NCI-H2107 (cell line): ENCODE measurements at places on chromosomes 7 and 10.

GRCh38 chr10:132463333-132464255 lies 66.6 kb downstream of the PWWP2B start:
- no peak for DNase-seq

DNA sequence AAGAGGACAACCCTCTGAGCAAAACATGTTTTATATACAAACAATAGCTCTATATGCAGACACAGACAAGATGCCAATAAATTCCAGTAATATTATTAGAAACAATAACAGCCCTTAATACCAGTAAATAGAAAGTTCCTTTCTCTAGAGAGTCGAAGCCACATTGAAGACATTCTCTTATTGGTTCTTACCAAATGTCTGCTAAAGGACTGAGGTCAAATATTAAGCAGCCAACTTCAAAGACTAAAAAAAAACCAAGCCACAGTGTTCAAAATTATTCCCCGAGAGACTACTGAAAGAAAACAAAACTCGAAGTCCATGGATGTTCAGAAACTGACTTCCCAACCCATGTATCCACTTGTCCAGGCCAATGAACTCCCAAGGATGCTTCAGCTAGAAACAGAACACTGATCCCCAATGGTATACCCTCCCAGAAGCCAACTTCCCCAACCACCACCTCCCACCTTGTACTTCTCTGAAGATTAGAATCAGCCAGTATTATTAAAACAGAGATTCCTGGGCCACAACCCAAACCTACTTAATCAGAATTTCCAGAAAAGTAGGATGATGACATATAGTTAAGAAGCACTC lies 51.9 kb downstream of the FAM13C start:
- no peak for DNase-seq

DNA sequence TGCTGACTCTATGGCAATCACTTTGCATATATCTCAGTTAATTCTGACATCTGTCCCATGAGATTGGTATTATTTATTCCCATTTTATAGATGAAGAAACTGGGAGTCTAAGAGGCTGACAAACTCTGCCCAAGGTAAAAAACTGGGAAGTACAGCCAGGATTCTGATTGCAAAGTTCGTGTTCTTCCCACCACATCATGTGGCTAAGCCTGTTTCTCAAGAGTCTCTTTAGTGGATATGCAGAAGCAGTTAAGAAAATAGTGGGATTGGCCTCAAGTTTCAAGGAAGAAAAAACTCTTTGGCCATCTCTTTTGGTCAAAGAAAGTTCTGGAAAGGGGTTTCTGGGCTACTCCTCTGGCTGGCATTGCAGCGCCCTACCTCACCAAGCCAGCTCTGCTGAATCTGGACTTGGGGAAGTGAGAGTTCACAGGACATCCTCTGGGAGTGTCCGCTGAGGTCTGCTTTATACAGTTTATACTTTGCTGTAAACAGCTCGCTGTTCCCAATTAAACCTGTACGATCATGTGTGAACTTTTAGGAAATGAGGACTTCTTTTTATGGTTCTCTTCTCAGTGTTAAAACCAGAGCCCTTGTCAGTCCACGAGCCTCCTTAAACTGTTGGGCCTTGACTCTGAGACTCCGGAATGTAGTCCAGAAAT lies 12.2 kb upstream of the BMPR1A start:
- DNase-seq, result no peak

DNA sequence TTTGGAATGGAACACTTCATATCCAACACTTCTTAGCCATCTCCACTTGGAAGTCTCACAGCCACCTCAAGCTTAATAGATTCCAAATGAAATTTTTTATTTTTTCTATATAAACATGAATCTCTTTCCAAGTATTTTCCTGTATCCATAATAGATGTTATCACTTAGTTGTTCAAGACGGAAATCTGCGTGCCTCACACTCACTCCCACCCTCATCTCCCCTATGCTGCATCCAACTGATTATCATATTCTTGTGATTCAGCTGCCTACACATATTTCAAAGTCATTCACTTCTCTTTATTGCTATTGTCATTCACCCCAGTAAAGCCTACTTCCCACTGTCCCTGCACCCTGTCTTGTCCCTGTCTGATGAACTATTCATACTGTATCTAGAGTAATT lies 70.2 kb upstream of the MKX start:
- no peak for DNase-seq

GRCh38 chr10:650886-651615 lies 38.4 kb downstream of the DIP2C start:
- no peak for DNase-seq

DNA sequence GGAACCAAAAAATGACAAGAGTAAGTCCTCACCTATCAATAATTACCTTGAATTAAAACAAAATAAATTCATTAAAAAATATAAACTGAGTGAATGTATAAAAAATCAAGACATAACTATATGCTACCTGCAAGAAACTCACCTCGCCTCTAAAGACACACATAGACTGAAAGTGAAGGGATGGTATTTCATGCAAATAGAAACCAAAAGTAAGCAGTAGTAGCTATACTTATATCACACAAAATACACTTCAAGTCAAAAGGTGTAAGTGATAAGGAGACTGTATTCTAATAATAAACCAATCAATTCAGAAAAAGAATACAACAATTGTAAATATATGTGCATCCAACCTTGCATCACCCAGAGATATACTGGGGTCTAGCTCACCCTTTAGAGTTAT lies 332.6 kb downstream of the SH2D4B start:
- DNase-seq, result no peak

GRCh38 chr10:117318909-117319308 lies 56.3 kb downstream of the PDZD8 start:
- no peak for DNase-seq

- peak; percentile 64 for DNase-seq
Measured at GRCh38 chr10:102229810-102230263, 3.7 kb downstream of the ELOVL3 start.

DNA sequence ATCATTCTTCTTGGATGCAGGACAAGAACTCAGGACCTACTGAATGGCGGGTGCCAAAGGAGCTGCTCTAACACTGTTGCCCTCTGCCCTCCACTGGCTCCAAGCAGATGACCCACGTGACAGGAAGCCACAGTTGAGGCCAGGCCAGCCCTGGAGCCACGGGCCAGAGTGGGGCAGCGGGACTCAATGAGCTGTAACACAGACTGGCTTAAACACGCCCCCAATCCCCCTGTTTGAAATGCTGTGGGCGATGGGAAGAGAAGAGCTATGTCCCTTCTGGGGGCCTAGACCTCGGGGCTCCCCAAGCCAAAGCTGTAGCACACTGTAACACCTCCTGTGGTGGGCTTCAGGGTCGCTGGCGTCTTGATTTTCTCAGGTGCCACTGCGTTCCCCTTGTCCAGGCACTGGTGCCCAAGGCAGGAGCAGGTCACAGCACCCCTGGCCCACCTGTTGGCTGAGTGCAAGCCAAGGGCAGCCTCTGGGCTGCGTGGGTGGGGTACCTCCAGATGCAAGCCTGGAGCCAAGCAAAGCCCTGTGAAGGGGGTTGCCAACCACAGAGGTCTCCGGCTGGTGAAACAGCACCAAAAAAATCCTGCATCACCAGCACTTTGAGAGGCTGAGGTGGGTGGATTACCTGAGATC lies 18.6 kb upstream of the ZMIZ2 start:
- no peak for DNase-seq
